Activated CD4-positive, alpha-beta memory T cell treated with anti-CD3 and anti-CD28 coated beads, Interleukin-2, amount 10 ng/mL, durations not matched to agents 7 days and 5 days (primary cell): ENCODE measurements at places on chromosomes 2 and 18. TPM values are rescaled to one million over a fixed set of nuclear protein-coding genes. Genes with fewer than 3 reads are reported as not detected.

GRCh38 chr2:128499367-128500137 is 180.9 kb upstream of the HS6ST1 start:
- DNase-seq: no peak

Gene PSD4
- 272 TPM for total RNA-seq

Gene CRYBA2
- not detected for total RNA-seq

Gene PRSS56
- not detected for total RNA-seq

DNA sequence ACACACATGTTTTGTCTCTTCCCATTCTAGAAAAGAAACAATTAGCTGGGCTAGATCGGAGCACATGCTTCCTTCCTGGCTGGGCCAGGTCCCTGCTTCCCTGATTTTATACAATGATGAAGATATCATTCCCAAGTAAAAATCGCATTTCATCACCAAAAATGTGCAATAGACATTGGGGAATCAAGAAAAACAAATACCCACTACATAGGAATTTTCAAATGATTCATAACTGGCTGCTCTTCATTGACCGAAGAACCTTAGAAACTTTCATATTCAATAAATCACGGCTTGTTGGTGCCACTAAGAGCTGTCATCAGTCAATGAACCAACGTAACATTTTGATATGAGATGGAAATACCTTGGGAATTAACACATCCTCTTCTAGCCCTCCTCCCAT is 373.6 kb upstream of the TRIB2 start:
- no peak for DNase-seq

- no peak for DNase-seq
Observed at GRCh38 chr2:170707821-170708795, 7.0 kb upstream of the SP5 start.

DNA sequence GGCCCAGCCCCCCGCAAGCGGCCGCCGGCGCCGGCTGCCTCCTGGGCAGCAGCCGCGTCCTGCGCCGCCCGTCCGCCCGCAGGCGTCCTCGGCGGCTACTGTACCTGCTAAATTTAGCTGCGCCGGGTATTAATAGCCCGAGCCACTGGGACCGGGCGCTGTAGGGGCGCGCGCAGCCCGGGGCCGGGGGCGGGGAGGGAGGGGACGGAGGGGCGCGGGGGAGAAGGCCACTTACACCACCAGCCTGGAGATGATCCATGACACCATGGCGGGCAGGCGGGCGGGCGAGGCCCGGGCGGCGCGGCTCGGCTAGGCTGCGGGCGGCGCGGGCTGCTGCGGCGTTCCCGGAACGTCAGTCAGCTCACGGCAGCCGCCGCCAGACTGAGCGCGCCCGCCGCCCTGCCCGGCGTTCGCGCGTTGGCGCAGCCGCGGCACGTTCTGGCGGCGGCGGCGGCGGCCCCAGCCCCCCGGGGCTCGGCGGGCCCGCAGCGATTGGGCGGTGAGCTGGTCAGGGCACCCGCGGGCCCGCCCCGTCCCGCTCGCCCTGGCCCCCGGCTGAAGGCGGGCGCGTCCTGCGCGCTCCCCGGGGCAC is at the start of gene REEP1:
Gene REEP1 (minus strand): TSS at position 383 of the 592 bp plus-strand sequence. CDS start 116 bp downstream, at position 267.
- no peak for DNase-seq

DNA sequence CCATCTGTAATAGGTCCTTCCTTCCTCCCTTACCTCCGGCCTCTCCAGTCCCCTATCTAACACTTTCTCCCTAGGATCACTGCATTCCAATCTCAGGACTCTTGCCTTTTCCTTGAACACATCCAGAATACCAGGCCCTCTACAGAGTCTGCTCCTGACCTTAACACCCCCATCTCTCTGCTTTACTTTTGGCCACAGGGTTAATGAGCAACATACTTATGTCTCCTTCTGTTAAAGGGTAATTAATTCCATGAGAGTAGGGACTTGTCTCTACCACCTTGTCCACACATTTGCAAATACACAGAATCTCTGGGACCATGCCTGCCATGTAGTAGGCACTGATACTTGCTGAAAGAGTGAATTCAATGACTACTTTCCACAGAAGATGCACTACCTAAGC is 94.9 kb downstream of the COBLL1 start:
- no peak for DNase-seq

- DNase-seq: no peak
Observed at GRCh38 chr2:129755786-129756185, 223.7 kb upstream of the RAB6C start.
